ENCODE measurements at places on chromosomes 3 and 15.
A peak's percentile ranks its signal among the peaks of the same experiment; 100 is the strongest.

DNA sequence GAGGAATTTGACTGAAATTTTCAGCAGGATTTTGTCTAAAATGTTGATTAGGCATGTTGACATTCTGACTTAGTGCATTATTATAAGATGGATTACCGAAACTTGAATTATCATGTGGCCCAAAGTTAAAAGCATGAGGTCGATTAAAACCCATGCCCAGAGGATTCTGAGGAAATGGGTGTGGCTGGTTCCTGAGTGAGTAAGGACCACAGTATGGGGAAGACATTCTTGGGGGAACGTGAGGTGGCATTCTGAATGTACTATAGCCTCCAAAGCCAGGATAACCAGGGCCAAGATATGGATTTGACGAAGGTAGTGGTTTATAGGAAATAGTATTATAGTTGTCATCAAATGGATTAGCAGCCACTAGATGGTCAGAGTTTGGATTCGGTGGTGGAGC is 38.7 kb upstream of the DNAAF4 start:
- no peak for DNase-seq

GRCh38 chr3:52524752-52525679 is 8.6 kb downstream of the NT5DC2 start:
- no peak for DNase-seq

- DNase-seq: no peak
These were observed 1159.1 kb downstream of the SI start for GRCh38 chr3:163919154-163919553.

DNA sequence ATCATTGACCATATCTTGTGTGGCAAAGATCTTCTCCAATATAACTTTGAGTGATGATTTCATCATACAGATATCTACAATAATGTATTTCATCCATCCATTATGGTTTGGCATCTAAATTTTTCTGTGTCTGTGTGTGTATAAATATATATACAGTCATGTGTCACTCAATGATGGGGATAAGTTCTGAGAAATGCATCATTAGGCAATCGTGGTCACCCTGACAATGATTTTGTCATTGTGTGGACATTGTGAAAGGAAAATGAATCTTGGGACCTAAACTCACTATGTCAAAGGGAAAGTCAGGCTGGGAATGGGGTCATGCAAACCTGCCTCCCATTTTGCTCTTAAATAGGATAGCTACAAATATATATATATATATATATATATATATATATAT is 12.4 kb downstream of the CFAP161 start:
- no peak for DNase-seq

- DNase-seq: no peak
These were observed 353.7 kb upstream of the SEMA6D start for GRCh38 chr15:47363653-47364052.

DNA sequence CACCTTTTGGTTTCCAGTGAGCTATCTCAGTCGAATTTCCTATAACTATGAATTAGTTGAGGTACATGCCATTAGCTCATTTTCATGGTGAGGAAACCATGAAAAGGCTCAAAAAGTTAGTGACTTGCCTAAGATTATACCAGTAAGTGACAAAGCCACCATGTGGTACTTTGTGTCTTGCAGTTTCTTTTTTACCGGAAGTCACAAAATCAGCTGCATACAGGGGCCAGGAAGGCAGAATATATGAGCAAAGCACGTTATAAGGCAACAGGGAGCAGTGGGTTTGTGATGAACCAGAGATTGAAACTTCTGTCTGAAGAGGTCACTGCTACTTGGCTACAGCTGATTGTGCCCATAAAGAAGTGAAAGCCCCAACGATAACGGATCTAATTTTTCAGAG is 50.3 kb downstream of the CMTM8 start:
- DNase-seq: peak; percentile 50

GRCh38 chr3:158105119-158105709 is 1.0 kb downstream of the SHOX2 start:
- no peak for DNase-seq

GRCh38 chr15:81723701-81724100 is 322.1 kb downstream of the MEX3B start:
- DNase-seq: no peak

DNA sequence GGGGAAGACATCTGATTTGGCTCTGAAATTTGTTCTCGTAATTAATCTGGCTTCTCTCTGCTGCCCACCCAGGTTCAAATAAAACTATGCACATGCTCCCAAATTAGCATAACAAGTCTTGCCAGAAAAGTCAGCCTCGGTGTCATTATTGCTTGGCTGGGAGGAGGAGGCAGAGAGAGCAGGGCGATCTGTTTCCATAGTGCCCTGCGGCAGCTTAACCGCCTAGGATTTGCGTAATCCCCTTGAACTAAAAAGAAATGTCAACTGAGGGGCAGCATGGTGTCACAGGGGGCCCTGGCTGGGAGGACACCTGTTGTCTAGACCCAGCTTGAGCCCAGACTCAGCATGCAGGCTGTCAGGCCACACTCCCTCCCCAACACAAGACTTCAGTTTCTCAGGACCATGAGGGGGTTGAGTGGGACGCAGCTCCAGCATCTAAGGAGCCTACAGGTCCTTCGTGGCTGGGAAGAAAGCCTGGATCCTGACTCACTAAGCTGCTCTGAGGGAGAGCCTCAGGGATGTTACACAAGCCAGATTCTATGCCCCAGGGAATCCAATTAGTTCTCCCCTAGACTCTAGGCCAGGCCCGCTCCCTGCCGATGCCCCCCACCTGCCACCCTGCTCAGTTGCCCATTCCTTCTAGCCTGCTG is 17.3 kb downstream of the MRPS11 start:
- DNase-seq: no peak

DNA sequence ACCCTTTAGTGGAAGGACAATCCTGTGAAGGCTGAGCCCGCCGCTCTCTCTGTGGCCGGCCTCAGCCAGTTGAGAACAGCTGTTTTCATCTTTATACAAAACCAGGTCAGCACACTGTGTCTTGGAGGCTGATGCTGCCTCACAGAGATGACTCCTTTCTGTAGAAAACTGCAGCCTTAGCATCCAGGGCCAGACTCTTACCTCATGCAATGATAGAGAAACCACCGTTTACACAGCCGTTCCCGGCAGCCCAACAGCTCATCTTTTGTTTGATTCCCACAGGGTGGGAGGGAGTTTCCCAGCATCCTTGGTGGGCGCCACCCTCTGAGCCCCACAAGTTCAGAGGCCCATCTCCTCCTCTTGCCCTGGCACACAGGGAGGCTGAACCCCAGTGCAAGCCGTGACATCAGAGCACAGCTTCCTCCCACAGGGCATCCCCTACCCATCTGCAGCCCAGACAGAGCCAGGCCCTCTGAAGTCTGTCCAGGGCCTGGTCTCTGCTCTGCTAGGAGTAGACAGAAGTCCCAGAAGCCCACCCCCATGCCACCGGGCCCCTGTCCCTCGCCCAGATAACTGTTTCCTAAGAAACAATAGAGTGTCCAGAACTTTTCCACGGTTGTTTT is 105.0 kb downstream of the LRRK1 start:
- DNase-seq: no peak

DNA sequence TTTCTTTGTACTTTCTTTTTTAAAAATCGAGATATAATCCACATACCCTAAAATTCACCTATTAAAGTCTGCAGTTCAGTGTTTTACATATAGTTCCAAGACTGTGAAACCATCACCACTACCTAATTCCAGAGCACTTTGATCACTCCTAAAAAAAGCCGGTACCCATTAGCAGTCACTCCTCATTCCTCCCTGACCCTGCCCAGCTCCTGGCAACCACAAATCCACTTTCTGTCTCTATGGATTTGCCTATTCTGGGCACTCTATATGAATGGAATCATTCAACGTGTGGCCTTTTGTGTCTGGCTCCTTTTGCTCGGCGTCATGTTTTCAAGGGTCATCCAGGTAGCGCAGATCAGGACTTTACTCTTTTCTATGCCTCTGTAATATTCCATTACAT is 17.3 kb downstream of the TRPM1 start:
- no peak for DNase-seq

DNA sequence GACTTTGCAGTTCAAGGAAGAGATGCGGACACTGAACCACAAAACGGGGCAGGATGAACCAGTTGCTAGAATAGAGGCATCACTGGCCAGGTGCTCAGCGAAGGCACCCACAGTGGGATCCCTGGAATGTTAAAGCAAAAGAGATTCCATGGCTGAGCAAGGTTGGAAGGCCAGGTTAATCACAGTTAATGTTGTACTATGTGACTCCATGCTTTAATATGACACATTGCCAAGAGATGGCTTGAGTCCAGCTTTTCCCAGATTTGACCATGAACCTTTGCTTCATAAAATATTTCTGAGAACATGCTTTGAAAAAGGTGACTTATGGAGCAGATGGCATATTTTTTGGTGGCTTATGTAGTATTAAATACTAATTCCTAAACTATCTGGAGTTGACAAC is 76.2 kb upstream of the CMTM7 start:
- no peak for DNase-seq

GRCh38 chr3:72137865-72138861 is 353.2 kb upstream of the PROK2 start:
- DNase-seq: no peak

- no peak for DNase-seq
These were observed at the start of gene CDCP1 for GRCh38 chr3:45145681-45146614. Gene CDCP1 (minus strand): TSS chr3:45146378. CDS start chr3:45146287, 91 bp downstream.

DNA sequence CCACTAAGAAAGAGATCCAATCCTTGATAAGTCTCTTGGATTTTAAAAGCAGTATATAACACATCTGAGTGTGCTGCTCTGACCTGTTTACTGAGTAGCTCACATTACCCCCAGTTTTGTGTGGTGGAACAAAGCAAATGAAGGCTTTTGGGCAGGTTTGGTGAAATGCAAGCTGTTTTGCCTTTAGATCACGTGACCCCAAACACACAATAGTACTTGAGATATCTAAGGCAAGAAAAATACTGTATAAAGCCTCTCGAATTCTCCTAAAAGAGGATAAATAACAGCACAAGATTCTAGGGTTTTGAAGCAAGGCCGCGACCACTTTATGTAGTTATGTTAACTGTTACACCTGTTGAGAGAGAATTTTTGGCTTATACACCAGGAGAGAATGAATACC is 49.3 kb upstream of the TRIM42 start:
- no peak for DNase-seq

- peak; percentile 82 for DNase-seq
These were observed 1.1 kb downstream of the VGLL4 start for GRCh38 chr3:11642431-11643191.

- no peak for DNase-seq
These were observed 49.9 kb downstream of the LRRFIP2 start for GRCh38 chr3:37124435-37124834.

DNA sequence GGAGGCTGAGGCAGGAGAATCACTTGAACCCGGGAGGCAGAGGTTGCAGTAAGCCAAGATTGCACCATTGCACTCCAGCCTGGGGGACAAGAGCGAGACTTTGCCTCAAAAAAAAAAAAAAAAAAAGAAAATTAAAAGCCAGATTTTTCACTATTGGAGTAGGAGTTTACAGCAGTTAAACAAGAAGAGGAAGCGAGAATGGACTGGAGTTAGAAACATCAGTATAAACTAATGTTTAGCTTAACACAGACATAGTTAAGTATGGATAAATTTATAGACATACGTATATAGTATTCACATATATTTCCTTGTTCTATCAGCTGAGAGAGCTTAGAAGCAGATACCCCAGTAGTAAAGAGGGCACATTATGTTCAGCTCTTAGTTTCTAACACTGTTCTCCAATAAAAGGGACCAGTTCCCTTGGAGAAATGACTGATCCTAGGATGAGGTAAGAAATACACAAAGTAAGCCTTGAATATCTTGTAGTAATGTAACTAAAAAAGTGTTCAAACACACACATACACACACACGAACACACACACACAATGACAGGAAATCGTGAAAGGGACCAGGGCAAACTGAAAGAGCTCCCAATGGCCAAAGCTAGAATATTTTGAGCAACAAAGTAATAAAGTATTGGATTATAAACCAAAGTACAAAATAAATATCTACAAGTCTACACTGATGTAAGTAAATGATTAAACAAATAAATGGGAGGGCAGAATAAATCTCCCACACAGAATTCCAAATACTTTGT is 25.1 kb downstream of the PIK3CB start:
- no peak for DNase-seq

DNA sequence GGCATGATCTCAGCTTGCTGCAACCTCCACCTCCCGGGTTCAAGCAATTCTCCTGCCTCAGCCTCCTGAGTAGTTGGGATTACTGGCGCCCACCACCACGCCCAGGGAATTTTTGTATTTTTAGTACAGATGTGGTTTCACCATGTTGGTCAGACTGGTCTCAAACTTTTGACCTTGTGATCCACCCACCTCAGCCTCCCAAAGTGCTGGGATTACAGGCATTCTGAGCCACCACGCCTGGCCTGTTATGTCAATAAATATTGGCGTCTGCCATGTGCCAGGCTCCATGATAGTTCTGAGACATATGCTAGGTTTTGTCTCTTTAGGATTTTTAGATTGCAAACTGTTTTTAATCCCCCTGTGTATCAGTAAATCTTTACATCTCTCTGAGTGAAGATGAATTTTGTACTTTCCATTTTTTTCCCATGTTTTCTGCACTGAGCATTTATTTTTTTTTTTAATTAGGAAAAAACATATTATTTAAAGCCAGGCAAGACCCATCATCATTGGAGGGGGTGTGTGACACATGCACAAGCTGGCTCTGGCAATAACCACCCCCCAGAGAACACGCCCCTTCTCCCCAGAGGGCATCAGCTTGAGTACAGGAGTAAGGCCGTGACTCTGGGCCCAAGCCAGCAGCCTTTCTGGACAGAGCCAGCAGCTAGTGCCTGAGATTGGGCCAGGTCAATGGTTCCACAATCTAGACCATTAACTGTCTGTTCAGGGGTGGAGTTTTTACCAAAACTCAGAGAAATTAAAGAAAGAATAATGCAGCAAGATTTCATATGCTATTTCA is 51.0 kb upstream of the ATP1B3 start:
- no peak for DNase-seq

- no peak for DNase-seq
These were observed 153.4 kb downstream of the ERC2 start for GRCh38 chr3:56314842-56315241.

GRCh38 chr15:77507143-77507897 is 86.6 kb downstream of the HMG20A start:
- no peak for DNase-seq

DNA sequence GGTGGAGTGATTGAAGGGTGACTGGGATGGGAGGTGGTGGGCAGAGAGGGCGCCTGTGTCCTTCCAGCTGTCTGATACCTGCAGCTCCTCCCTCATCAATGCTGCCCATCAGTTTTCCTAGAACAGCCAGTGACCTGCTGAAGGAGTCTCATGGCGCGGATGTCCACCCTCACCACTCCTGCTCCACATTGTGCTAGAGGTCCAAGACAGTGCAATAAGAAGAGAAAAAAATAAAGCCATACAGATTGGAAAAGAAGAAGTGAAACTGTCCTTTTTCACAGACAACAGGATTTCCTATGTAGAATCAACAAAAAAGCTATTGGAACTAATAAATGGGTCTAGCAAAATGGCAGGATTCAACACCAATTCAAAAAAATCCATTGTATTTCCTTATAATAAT is 7.4 kb downstream of the ZDHHC19 start:
- no peak for DNase-seq

DNA sequence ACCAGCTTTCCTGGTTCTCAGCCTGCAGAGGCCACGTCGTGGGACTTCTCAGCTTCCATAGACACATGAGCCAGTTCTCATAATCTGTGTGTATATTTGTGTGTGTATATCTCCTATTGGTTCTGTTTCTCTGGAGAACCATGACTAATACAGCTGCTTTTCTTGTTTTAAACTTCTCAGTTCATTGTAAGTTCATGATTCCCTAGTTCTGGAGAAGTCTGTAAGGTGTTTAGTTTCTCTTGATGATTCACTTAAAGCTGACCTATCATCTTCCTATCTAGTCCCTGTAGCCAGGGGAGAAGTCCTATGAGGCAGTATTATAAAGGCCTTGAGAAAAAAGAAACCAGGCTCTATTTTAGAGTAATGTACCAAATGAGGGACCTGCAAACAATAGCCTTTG is 147.7 kb downstream of the RYR3 start:
- DNase-seq: no peak

- no peak for DNase-seq
These were observed 25.4 kb downstream of the CYP19A1 start for GRCh38 chr15:51313074-51313393.
